H1 (cell line): ENCODE measurements at places on chromosomes 13 and 19. TPM values are rescaled to one million over a fixed set of nuclear protein-coding genes. Genes with fewer than 3 reads are reported as not detected.

DNA sequence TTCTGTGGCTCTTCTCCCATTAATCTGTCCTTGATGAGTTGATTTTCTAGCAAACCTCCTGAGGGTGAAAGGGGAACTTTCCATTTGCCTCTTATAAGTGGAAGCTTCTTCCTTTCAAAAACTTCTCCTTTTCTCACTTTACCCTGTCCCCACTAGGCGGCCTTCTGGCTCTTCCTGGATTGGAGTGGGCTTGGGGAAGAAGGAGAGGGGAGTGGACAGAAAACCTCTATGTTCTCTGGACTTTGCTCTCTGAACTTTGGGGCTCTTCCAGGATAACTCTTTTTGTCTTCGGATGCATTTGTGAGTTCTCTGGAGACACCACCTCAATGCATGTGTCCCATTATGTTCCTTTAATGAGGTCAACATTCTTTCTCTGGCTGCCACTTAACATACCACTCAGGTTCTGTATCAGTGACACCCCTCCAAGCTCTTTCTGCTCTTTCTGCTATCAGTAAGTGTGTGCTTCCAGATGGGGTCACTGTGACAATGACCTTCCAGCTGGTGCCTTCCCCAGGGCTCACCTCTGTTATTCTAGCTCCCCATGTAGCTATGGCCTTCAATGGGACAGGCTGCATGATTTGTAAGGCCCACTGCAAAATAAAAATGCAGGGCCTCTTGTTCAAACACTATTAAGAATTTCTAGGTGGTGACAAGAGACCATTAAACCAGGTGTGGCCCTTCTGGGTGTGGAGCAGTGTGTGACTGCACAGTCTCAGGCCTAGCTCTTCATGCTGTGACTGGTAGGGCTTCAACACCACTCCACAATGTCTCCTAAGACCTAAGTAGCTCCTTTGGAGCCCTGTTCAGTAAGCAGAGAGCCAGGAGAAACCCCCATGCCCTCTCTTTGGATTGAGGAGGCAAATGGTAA is 389.2 kb downstream of the EFNB2 start:
- H3K36me3 ChIP-seq, result no peaks in the 10 kb centered on the region
- no peak overlapping the region for H3K27ac ChIP-seq
- no peak for DNase-seq

GRCh38 chr13:34990399-34991214 is 48.5 kb downstream of the NBEA start:
- H3K4me3 ChIP-seq, result no peak overlapping the region
- H3K27me3 ChIP-seq, result no peaks in the 10 kb centered on the region
- H3K4me1 ChIP-seq, result peaks cover under 1% of the 10 kb centered on the region

Gene ARHGEF1
- 23.0 and 41.1 TPM in 2 replicates for polyA plus RNA-seq

GRCh38 chr19:17180997-17181702 is 34.0 kb upstream of the USE1 start:
- H3K36me3 ChIP-seq, result no peaks in the 10 kb centered on the region
- peak overlapping the region; percentile 9; the same call in 1 of the 2 replicates for H3K4me3 ChIP-seq
- H3K4me1 ChIP-seq, result no peaks in the 10 kb centered on the region

DNA sequence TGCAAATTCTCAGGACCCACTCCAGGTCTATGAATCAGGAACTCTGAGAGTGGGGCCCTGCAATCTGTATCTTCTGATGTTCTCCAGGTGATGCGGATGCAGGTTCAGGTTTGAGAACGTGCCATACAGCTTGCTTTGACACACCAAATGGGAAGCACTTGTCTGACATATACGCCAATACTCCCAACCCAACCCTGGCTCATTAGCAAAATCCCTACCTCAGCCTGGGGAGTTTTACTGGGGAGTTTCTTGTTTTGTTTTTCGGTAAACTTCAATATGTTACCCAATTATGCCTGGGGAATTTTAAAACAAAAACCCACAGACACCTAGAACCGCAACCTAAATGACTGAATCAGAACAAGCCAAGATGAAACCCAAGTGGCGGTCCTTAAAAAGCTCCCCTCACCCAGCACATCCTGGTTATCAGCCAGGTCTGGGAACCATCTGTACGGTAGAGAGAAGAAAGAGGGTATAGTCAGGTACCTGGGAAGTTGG is 41.2 kb downstream of the ABCC4 start:
- H3K27ac ChIP-seq, result no peak overlapping the region
- no peaks in the 10 kb centered on the region for H3K4me1 ChIP-seq
- DNase-seq, result no peak
- no peaks in the 10 kb centered on the region for H3K27me3 ChIP-seq
- no peak overlapping the region for H3K4me3 ChIP-seq

DNA sequence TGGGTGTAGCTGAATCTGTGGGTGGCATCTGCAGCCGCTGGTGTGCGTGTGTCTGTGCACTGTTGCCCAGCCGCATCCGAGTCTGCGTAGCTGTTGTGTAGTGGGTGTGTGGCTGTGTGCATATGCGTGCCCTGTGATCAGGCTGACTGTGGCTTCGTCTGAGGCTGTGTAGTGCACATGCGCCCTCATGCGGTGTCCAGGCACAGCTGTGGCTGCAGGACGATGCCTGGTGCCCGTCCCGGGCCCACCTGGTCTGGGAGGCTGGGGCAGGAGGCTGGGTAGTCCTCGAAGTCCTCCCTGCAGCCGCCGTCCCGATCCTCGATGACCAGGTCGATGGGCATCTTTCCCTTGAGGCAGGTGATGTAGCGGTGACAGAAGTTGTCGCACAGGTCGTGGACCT is 4.9 kb downstream of the MEIS3 start:
- no peak overlapping the region for H3K4me3 ChIP-seq
- peaks cover 13% of the 10 kb centered on the region for H3K4me1 ChIP-seq
- DNase-seq, result no peak

DNA sequence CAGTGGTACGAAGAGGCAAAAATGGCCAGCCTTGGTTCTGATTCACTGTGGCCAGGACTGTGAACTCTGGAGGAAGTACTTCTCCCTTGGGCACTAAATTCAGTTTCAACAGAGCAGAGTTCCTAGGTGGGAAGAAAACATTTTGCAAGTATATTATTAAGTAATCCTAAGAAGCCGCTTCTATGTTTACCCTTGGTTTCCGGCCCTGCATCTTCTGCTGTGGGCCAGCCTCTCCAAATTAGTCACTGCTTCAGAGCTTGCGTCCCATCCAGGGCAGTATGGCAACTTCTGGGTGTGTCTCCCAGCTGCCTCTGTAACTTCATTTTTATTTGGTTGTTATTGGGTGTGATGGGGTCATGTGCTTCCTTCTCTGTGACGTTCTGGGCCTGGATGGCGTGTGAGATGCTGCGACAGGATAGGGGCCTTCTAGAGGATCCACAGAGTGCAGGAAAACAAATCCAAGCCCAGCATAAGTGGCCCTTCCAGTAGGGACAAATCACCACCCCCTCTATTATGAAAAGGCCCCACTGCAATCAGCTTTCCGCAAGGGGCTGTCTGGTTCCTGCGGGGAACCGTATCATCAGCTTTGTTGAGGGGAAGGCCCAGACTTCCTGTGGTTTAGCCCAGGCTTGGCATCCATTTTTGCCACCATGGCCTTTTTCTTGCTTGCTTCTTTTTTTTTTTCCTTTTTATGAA is 55.1 kb upstream of the C1QTNF9 start:
- H3K4me3 ChIP-seq, result no peak overlapping the region
- no peak overlapping the region for H3K27ac ChIP-seq
- no peaks in the 10 kb centered on the region for H3K4me1 ChIP-seq
- no peaks in the 10 kb centered on the region; the same call in 1 of the 2 replicates for H3K36me3 ChIP-seq
- DNase-seq, result no peak
